ENCODE measurements at places on chromosomes 3 and 15.

GRCh38 chr3:105367063-105367405 lies 325 bp downstream of the ALCAM start:
- DNase-seq: peak; percentile 43

GRCh38 chr3:124453189-124453588 lies 277.1 kb upstream of the UMPS start:
- no peak for DNase-seq

GRCh38 chr3:100404250-100404548 lies 2.9 kb downstream of the LNP1 start:
- DNase-seq: no peak

DNA sequence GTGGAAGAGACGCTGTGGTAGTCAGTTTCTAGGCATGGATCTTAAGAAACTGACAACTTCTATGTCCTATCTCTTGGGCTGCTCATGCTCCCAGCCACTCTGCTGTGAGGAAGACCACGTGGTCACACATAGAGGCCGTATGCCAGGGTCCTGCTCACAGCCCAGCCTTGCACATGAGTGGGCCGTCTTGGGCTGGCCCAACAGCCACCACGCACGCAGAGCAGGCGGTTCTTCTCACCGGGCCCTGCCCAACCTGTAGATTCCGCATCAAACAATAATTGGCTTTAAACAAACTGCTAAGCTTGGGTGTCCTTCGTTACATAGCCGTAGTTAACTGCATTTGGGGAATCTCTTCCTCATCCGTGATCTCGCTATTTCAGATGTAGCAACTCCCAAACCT lies 26.0 kb downstream of the SLC41A3 start:
- DNase-seq: no peak

DNA sequence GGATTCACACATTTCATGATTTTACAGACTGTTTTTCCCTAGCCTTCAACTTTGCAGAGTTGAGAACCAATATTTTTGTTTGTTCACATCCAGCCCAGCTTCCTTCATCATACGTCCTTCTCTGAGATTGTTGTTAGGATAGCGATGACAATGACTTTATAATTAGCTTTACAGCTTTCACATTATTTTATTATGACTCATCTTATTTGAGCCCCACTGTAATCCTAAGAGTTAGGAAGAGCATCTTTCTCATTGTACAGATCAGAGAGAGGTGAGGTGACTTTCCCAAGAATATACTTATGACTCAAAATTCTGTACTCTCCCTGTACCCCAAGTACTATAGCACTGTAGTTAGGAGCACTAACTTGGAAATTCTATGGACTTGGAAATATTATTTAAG lies 156.1 kb downstream of the ALDH1A2 start:
- no peak for DNase-seq

GRCh38 chr3:20556661-20557060 lies 370.7 kb upstream of the SGO1 start:
- DNase-seq: no peak

- no peak for DNase-seq
Observed at GRCh38 chr3:154799800-154800199, 280.3 kb upstream of the MME start.

- DNase-seq: no peak
Observed at GRCh38 chr3:27553886-27554540, 69.8 kb upstream of the SLC4A7 start.

DNA sequence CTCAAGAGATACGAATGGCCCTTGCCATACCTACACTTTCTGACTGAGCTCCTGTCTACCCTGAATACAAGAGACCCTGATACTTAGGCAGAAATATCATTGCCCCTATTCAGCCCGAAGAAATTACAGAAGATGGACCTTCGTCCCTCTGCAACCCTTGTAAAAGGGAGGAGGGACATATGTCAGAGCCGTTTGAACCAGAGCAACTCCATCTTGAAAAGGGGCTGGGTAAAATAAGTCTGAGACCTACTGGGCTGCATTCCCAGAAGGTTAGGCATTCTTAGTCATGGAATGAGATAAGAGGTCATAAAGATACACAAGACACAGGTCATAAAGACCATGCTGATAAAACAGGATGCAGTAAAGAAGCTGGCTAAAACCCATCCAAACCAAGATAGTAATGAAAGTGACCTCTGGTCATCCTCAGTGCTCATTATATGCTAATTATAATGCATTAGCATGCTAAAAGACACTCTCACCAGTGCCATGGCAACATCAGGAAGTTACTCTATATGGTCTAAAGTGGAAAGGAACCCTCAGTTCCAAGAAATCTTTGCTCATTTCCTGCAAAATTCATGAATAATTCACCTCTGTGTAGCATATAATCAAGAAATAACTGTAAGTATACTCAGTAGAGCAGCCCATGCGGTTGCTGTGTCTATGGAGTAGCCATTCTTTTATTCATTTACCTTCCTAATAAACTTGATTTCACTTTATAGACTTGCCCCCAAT lies 49.7 kb upstream of the GPD1L start:
- DNase-seq: no peak

- DNase-seq: no peak
Observed at GRCh38 chr15:85748176-85748575, 46.5 kb downstream of the KLHL25 start.

All from germinal center (tissue), 1 donor.